ENCODE measurements at places on chromosomes 2 and 18.

DNA sequence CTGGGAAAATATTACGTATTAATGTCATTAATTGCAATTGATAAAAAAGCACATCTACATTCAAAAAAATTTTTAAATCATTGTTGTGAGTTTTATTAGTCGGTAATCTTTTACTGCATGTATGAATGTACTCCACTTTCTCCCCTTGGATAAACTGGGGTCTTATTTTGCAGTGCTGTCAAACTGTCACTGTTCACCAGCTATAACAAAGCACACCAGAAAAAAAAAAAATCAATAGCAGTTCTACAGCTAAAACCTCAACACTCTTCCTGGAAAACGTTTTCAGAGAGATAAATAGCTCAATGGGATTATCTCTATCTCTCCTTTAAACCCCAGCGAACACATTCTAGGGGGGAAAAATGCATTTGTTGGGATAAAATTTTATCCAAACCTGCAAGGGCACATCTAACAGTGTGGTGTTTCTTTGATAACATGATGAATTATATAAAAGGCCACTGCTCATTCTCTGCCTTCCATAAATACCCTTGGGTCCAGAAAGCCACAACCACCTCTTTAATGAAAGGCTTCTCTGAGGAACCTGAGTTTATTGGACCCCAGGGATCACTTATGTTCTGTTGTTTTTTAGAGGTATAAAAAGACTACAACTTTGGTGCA is 219.9 kb downstream of the CDH20 start:
- DNase-seq = no peak

GRCh38 chr18:45482286-45482685 is 133.0 kb upstream of the SLC14A2 start:
- no peak for DNase-seq

GRCh38 chr18:74514860-74515495 is 18.8 kb downstream of the CNDP2 start:
- DNase-seq = no peak

GRCh38 chr18:24076950-24077349 is 61.9 kb upstream of the CABYR start:
- no peak for DNase-seq

GRCh38 chr2:96095116-96095636 is 21.2 kb downstream of the ADRA2B start:
- no peak for DNase-seq

DNA sequence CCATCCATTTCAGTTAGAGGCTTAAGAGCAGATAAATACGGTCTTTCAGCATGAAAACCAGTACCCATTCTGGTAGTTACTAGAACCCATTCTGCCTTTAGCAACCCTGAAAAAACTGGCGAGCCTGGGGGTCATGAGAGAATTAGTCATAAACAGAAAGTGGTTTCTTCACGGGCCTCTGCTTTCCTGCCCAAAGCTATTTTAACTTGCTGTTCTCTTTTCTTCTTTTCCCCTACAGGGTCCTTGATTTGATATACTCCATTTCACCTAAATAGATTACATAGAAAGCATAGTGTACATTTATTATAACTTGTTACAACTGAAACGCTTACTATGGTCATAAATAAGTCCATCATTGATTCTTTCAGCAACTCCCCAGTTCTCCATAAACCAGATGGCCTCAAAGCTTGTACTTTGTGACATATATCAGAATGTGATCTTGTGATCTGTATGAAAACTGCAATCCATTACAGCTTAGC is 48.3 kb downstream of the WDFY1 start:
- DNase-seq = no peak

DNA sequence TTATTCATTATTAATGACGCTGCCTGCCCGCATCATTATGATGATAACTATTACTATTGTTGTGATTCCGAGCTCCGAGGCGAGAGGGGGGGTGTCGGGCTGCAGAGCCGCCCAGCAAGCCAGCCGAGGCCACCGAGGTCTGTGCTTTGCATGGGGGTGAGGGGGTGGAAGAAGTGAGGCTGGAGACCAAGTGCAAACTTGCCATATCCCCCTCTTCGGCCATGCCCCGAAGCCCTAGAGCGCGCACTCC is 3.6 kb downstream of the BCL11A start:
- DNase-seq = no peak

- no peak for DNase-seq
Observed at GRCh38 chr2:216086207-216086893, 4.6 kb downstream of the TMEM169 start.

- no peak for DNase-seq
Observed at GRCh38 chr2:23042216-23042906, 342.6 kb upstream of the KLHL29 start.
